ENCODE measurements at places on chromosomes 7 and 10. TPM values are rescaled to one million over a fixed set of nuclear protein-coding genes. Genes with fewer than 3 reads are reported as not detected.

The LHFPL3 gene
- not detected for total RNA-seq

The SPACDR gene
- total RNA-seq: not detected

The EBLN1 gene
- not detected for total RNA-seq

The IGFBP3 gene
- total RNA-seq: 34.3 TPM

The NPY4R2 gene
- 0.13 TPM for total RNA-seq

The PGAM1 gene
- 737 TPM for total RNA-seq

The FZD1 gene
- 35.7 TPM for total RNA-seq

The VPS37D gene
- total RNA-seq: 5.8 TPM

The CEP55 gene
- total RNA-seq: 8.3 TPM

The TBX20 gene
- 1.2 TPM for total RNA-seq

The IQUB gene
- 0.13 TPM for total RNA-seq

The HOXA4 gene
- 5.9 TPM for total RNA-seq

The ANKRD61 gene
- total RNA-seq: 0.39 TPM

The HPSE2 gene
- total RNA-seq: not detected

The SLC26A5 gene
- not detected for total RNA-seq

The AZGP1 gene
- 0.40 TPM for total RNA-seq

The RAMP3 gene
- total RNA-seq: not detected

The ANKRD2 gene
- total RNA-seq: 2.5 TPM

The ITIH2 gene
- not detected for total RNA-seq

The LRMDA gene
- total RNA-seq: 0.26 TPM

The HOXA9 gene
- total RNA-seq: 1.0 TPM

The FFAR4 gene
- not detected for total RNA-seq

The GJC3 gene
- not detected for total RNA-seq

The OR6B1 gene
- not detected for total RNA-seq
